Frontal cortex (tissue), 4 donors: ENCODE measurements at places on chromosomes 12 and 14. TPM values are rescaled to one million over a fixed set of nuclear protein-coding genes. Genes with fewer than 3 reads are reported as not detected.
A peak's percentile ranks its signal among the peaks of the same experiment; 100 is the strongest.

DEPDC4 gene
- 2.4 TPM for total RNA-seq

- DNase-seq = no peak
Measured at GRCh38 chr14:25522116-25522515, 472.2 kb upstream of the STXBP6 start.

DNA sequence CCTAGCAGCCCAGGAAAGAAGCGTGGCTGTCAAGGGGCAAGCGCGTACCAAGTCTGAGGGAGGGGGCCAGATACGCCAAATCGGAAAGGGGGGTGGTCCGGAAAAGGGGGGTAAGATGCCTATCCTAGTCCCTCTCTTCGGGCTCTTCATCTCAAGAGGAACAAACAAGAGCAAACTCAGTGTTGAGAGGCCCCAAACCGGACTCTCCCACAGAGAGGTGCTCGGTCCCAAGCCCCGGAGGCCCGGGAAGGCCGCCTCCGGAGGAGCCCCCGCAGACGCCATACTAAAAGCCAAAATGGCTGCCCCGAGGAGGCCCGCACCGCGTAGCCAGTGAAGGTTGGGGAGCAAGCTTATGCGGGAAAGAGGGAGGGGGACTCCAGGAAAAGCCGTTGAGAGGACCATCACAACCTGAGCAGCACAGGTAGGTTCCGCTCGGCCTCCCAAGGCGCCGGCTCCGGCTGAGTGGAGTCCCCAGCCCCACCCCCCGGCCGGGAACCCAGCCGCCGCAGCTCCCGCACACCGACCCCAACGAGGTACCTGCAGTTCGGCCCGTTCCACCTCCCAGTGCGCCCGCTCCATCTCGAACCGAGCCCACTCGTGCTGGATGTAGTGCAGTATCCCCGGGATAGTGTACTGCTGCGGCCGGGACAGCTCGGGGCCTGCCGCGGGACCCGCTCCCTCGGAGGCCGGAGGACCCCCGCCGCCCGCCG lies at the start of gene AP4S1:
Gene AP4S1, plus strand, starts transcription at position 283 of the 710 bp plus-strand sequence. CDS start 40,548 bp downstream, outside the sequence.
- DNase-seq = peak; percentile 22

DNA sequence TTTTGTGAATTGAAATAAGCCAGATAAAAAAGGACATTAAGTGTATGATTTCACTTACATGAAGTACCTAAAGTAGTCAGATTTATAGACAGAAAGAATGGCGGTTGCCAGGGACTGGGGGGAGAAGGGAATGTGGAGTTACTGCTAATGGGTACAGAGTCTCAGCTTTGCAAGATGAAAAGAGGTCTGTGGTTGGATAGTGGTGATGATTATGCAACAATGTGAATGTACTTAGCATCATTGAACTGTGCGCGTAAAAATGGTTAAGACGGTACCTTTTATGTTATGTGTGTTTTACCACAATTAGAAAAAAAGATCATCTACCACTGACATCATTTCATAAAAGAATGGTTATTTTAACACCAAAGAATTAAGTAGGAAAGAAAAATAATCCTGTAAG lies 35.9 kb downstream of the RNFT2 start:
- no peak for DNase-seq
